ENCODE measurements at places on chromosomes 3 and 15.

DNA sequence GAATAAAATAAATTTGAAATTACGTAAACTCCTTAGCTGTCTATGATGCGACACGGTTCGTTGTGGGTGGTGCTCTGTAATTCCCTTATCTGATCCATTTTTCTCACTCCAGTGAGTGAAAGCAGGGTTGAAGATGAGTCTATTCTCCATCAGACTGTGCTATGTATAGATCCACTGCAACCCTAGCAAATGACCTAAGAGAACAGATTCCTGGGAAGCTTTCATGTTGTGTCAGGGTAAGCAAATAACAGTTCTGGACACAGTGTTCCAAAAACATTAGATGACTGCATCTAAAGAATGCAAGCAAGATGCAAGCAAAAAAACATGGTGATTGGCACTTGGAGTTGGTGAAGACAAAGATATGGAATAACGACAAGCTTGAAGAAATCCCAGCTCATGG is 239.3 kb downstream of the SLC9A9 start:
- no peak for DNase-seq

- no peak for DNase-seq
Observed at GRCh38 chr3:50749822-50750221, 75.1 kb downstream of the DOCK3 start.

- peak; percentile 84 for DNase-seq
Observed at GRCh38 chr3:179347345-179348194, at the start of gene MFN1. Gene MFN1 (plus strand): TSS chr3:179347709. CDS start chr3:179348852, 1,143 bp downstream.

- DNase-seq, result no peak
Observed at GRCh38 chr15:36925653-36926426, 174.5 kb downstream of the MEIS2 start.

GRCh38 chr15:67130673-67131601 is 65.5 kb downstream of the SMAD3 start:
- DNase-seq, result no peak

DNA sequence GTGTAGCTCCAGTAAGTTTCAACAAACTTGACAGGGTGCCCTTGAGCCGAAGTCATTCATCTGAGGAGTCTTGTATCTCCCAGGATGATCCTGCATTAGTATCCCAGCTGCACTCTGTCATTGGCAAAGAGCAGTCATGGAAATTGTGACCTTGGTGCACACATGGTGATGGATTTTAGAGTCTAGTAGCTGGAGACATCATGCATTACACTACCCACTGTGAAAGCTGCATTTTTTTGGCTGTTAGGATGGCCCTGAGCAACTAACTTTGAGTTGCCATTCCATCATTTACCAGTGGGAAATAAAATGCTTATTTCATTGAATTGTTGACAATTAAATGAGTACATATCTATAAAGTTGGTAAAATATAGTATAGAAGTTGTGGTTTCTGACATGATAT is 552.6 kb upstream of the CBLB start:
- DNase-seq, result no peak

Data from fibroblast of skin of left biceps (primary cell).